ENCODE measurements at places on chromosomes 6 and 20. TPM values are rescaled to one million over a fixed set of nuclear protein-coding genes. Genes with fewer than 3 reads are reported as not detected.

ADAM33 gene
- not detected for total RNA-seq

NUS1 gene
- 45.5 TPM for total RNA-seq

GRCh38 chr6:24898676-24899075 lies 37.1 kb downstream of the RIPOR2 start:
- no peak for DNase-seq

DNA sequence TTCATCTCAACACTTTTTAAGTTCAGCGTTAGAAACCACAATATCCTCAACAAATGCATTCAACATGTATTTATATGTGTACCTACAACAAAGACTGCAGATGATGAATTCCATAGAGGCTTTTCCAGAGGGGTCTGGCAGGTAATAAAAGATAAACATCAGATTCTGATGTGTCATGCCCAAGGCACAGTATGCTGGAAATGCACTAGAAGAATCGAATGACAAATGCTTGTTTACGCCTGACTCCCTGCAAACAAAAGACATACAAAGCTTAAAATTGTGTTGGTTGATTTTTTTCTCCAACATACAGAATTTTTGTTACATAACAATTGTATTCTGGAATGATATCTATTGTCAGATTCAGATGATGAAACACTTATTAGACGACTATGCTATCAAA lies at the start of gene LGSN:
LGSN (minus strand) TSS at position 45 of the 400 bp plus-strand sequence; CDS start at position 5, 40 bp downstream.
- no peak for DNase-seq

DNA sequence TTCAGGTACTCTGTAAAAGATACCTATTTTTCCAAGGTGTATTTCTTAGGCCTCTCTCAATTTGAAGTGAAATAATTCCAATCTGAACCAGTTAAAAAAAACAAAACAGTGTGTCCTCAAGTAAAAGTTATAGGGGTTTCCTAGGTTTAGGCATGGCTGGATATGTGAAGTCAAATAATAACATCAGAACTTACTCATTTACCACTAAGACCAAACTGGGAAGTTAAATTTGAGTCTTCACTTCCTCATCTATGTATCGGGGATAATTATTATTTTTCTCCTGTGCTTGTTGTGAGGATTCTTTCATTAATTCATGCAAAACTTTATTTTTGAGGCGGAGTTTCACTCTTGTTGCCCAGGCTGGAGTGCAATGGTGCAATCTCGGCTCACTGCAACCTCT lies 86.2 kb upstream of the PTPRK start:
- DNase-seq = no peak

DNA sequence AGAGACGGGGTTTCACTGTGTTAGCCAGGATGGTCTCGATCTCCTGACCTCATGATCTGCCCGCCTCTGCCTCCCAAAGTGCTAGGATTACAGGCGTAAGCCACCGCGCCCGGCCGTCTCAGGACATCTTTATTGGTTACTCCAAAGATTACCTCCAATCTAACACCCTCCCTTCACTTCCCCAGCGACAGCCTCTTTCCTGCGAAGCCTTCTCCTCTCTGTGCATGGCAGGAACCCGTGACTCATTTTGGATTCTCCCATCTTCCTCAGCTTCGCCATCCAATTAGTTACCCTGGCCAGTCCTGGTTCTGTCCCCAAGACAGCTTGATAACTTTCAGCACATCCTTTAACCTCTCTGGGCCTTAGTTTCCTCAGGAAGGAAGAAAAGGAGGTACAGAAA lies 51.3 kb upstream of the TOX2 start:
- DNase-seq = no peak

WFDC5 gene
- not detected for total RNA-seq

MYT1 gene
- not detected for total RNA-seq

KIF13A gene
- 0.53 TPM for total RNA-seq

DNA sequence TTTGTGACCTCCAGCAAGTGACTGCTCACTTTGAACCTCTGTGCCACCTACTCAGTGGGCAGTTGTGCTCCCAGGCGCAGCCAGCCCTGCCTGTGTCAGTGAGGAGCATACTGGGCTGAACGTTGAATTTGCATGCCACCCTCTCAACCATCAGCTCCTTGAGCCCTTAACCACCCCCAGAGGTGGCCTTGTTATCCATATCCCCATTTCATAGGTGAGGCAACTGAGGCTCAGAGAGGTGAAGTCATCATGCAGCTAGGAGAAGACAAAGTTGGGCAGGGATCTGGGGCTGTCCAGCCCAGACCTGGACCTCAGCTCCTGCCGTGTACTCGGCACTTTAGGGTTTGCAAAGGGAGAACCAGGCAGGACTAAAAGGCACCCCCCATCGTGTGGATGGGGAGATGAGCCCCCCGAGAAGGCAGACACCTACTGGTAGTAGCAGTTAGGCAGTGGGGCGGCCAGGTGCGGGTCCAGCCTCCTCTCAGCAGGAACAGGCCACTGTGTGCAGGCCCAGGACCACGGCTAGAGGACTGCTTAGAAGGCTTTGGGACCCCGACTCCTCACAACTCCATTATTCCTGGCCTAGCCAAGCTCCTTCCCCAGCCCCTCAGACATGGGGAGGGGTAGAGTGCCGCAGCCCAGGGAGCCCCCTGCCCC lies 100.8 kb upstream of the MYL9 start:
- DNase-seq = no peak

Data from GM12878 (cell line).